Neuronal stem cell (in vitro differentiated cells): ENCODE measurements at places on chromosomes 2 and 18.

- DNase-seq = no peak
These were observed 15.9 kb downstream of the LTBP1 start for GRCh38 chr2:32962690-32963089.

- no peak for DNase-seq
These were observed 136.1 kb downstream of the SMAD7 start for GRCh38 chr18:48814490-48815178.

DNA sequence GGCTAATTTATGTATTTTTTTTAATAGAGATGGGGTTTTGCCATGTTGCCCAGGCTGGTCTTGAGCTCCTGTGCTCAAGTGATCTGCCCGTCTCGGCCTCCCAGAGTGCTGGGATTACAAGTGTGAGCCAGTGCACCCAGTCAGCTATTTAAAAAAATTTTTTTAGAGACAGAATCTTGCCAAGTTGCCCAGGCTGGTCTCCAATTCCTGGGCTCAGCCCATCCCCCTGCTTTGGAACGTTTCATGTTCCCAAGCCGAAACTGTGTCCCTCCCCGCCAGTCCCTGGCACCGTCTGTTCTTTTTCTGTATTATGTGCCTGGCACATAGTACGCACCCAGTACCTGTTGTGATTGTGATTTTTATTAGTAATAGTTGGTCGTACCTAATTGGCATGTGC lies 63.1 kb upstream of the MGAT5 start:
- no peak for DNase-seq

GRCh38 chr2:185643434-185643833 lies 95.2 kb upstream of the FSIP2 start:
- no peak for DNase-seq

GRCh38 chr2:158325782-158326340 lies 130.7 kb downstream of the CCDC148 start:
- DNase-seq = no peak

- no peak for DNase-seq
These were observed 170.0 kb upstream of the KLHL29 start for GRCh38 chr2:23215016-23215415.

- DNase-seq = no peak
These were observed 81.7 kb downstream of the ARHGEF4 start for GRCh38 chr2:130918393-130918792.

DNA sequence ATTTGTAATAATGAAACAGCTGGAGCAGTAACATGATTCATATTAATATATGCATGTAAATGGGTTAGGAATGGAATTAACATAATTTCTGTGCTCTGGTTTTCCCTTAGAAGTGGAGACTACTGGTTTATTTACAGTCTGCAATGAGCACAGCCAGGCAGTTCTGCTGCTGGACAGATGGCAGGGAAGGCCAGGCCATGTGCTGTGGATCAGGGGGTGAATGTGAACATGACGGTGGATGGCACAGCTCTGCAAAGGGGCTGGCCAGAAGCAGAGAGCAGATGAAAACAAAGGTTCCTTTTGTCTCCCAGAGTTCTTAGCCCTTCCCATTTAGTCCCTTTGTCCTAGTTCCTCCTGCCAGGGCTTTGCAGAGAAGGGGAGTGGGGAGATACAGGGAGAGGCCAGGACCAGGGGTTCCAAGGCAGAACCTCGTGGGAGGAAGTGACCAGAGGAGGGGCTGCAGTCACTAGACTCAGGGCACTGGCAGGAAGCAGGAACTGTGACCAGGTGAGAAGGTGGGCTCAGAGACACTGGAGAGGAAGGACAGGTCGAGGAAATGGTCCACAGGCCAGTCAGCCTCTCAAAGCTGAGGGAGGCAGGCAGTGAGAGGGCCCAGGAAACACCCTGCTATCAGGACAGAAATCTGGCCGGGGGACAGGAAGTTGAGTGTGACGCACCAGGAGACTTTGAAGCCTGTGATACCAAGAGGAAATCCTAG lies 112.9 kb upstream of the ATP8B1 start:
- peak; percentile 17 for DNase-seq

DNA sequence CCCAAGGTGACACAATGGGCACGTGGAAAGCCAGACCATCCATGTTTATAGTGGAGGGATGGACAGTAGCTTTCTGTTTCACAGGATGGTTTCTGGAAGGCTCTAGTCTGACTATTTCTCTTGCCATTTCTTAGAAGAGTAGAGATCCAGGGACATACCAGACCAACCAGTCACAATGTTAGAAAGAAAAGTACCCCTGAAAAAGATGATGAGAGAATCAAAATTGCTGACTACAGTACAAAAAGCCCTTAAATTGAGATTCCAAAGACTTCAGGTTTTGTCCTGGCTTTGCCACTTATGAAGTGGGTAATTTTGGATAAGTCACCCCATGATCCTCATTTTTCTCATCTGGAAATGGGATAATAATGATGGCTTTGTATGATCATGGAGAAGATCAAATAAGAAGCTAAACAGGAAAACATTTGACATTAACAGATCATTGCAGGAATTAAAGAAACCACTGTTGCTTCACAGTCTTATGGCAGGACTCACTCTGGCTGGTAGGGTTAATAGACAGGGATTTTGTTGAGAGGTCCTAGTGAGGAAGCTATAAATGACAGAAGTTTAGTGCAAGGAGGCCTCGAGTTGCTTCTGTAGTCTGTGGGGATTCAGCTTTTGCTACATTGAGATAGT lies 386.0 kb downstream of the IRS1 start:
- no peak for DNase-seq

- no peak for DNase-seq
These were observed 38.3 kb downstream of the TMEM17 start for GRCh38 chr2:62467475-62468321.

- no peak for DNase-seq
These were observed 94.4 kb upstream of the XPO1 start for GRCh38 chr2:61632276-61633169.

GRCh38 chr2:225493420-225494099 lies 94.0 kb downstream of the NYAP2 start:
- DNase-seq = no peak

GRCh38 chr2:191010887-191011885 lies 2.8 kb downstream of the STAT1 start:
- no peak for DNase-seq

GRCh38 chr2:164836907-164837306 lies 4.7 kb downstream of the COBLL1 start:
- no peak for DNase-seq

DNA sequence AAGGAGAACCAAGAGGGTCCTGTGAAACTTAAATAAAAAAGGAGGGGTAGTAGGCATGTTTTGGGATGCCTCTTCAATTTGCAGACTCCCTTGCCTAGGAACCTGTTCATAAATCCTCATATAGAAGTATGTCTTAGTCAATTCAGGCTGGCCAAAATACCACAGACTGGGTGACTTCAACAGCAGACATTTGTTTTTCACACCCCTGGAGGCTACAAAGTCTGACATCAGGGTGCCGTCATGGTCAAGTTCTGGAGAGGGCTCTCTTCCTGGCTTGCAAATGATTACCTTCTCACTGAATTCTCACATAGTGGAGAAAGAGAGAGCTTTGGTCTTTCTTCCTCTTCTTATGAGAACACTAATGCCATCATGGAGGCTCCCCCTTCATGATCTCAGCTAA lies 4.1 kb upstream of the TCF4 start:
- DNase-seq = no peak

DNA sequence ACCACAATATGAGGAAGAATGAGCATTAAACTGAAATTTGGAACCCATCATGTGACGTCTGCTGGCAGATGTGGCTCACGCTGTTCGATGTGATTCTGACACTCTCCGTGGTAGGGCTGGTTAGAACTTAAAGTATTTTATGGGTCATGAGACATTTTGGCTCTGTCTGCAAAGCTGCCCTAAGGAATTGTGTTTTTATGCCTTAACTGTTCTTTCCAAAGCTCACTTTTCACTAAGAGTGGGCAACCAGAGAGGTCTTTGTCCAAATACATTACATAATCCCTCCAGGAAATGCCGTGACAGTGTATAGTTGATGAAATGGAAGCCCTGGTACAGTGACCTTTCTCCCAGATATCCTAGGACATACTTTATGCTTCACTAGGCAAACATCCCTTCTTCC lies 119.1 kb downstream of the AQP4 start:
- DNase-seq = no peak

- DNase-seq = no peak
These were observed 591.7 kb downstream of the ZEB2 start for GRCh38 chr2:143928184-143928583.

GRCh38 chr2:126774761-126775160 lies 118.8 kb downstream of the GYPC start:
- no peak for DNase-seq

- no peak for DNase-seq
These were observed 168.7 kb downstream of the SCG2 start for GRCh38 chr2:223433461-223433860.

DNA sequence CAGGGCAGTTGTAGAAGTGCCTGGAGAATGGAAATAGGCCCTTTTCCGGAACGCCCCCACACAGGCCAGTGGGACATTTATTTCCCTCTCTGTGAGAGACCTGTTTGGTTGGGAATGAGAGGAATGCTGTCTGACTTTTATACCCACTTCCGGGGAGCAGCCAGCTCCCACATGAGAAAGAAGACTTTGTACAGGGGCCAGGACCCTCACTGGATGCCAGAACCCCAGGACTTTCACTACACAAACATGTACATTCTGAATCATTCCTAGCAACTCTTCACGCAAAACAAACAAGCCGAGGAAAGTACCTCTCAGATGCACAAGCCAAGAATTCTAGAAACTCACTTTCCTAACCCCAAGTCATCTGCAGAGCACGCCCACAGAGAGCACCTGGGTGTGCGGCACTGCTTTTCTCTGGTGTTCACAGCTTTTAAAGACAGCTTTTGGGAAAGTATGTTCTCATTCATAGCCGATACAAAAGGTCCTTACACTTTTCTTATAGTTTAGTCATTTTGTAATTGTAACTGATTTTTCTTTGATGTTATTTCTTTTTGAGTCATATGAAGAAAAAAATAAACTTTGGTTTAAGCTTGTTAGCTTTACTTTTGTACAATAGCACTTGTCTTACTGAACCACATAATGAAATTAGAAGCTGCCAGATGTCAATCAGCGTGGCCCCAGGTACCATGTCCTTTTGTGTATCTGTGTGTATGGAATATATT lies 856.1 kb upstream of the ID2 start:
- no peak for DNase-seq

DNA sequence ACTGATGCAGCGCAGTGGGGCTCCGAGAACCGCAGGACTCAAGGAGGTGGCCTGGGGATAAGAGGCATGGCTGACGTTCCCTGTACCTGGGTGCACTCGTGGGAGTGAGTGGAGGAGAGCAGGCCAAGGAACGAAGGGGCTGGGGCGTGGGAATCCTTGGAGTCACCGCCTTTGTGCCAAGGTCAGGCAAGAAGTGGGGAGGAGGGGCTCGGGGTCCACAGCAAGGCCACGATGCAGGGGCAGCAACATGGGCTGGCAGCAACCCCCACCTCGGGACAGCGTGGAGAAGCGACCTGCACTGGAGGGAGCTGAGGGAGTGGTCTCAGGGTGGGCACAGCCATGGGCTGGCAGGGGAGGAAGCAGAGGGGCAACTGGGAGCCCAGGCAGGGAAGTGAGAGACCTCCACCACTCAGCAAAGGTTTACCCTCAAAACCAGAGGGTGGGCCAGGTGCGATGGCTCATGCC lies 18.6 kb downstream of the ARID5A start:
- DNase-seq = no peak

DNA sequence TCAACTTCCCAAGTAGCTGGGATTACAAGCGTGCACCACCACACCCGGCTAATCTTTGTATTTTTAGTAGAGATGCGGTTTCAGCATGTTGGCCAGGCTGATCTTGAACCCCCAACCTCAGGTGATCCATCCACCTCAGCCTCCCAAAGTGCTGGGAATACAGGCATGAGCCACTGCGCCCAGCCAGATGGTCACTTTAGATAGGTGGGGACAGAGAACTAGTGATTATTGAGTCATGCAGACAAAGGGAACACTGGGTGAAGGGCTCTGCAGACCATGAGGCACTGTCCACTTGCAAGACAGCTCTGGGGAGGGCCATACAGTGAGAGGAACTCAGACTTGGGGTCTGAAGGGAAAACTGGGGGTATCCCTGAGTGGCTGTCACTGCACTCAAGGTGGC lies 58.4 kb upstream of the POMC start:
- no peak for DNase-seq

GRCh38 chr2:235894839-235895238 lies 273.3 kb downstream of the GBX2 start:
- no peak for DNase-seq

- DNase-seq = no peak
These were observed 209.5 kb downstream of the NDUFA10 start for GRCh38 chr2:239815671-239816070.

GRCh38 chr2:73284296-73285158 lies at the start of gene FBXO41:
Gene FBXO41 (minus strand): TSS chr2:73284478. CDS start chr2:73269630, 14,848 bp downstream.
- DNase-seq = no peak

DNA sequence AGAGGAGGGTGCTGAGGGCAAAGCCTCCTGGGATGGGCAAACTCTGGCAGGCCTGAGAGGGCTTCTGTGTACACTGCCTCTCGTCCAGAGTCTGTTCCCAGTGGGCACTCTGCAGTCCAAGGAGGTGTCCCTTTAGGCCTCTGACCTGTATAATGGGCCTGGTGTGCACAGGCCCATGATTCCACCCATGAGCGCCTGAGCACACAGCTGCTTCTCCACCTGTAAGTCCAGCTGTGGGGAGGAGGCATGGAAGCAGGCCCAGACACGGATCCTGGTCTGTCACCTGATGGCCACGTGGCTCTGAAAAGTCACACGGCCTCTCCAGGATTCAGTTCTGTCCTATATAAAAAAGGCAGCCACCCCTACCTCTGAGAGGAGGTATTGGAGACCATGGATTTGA lies 57.0 kb downstream of the PARD6G start:
- DNase-seq = no peak

- no peak for DNase-seq
These were observed 50.4 kb downstream of the TNS1 start for GRCh38 chr2:217952409-217952808.

- no peak for DNase-seq
These were observed 1.9 kb downstream of the MPPE1 start for GRCh38 chr18:11906176-11906575.

GRCh38 chr2:53460347-53460746 lies 307.3 kb upstream of the CHAC2 start:
- DNase-seq = no peak

GRCh38 chr2:179900655-179901054 lies 39.2 kb upstream of the ZNF385B start:
- no peak for DNase-seq

GRCh38 chr2:119160361-119160990 lies 1.9 kb upstream of the C1QL2 start:
- no peak for DNase-seq

DNA sequence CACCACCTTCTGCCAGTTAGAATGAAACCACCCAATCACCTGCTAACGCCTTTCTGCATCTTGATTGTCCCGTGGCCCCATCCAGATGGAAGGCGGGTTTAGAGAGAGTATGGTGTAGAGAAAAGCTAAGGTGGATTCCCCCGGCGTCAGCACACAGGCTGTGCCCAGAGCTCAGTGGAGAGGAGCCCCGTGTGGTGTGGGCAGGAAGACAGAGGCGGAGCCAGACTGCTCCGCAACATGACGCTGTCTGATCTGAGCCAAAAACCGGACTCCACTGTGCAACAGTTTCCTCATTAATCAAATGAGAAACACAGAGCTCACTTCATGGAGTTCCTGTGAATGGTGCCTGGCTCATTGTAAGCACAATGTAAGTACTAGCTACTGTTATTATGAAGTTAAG lies 448.1 kb upstream of the SMIM21 start:
- DNase-seq = no peak
